ENCODE measurements at places on chromosomes 6 and 20.

DNA sequence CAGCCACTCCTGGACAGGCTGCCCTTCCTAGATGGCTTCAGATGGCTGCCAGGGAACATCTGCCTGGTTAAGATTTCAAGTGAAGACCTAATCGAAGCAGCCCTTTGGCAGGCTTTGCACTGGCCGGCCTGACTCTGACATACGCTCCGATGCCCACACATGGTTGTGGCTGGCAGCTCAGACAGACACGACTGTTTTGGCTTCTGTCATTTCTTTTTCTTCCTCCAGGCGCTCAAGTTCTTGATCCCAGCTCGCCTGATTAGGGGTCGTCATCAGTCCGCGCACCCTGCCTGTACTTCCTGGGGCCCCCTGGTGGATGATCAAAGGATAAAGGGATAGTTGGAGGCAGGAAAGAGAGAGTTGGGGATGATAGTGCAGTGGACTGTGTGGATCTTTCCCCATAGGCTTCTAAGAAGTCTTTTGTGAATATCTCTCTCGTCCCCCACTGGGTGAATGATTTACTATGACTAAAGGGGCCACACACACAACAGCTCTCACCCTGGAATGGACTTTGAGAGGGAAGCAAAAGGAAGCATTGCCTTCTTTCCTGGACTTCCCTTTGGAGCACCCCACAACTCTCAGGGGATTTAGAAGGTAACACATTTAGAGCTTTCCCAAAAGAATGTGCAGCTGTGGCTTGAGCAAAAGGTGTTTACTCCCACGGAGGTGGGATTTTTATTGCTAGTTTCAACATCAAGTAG lies 21.4 kb upstream of the TRAM2 start:
- peak; percentile 18 for DNase-seq

DNA sequence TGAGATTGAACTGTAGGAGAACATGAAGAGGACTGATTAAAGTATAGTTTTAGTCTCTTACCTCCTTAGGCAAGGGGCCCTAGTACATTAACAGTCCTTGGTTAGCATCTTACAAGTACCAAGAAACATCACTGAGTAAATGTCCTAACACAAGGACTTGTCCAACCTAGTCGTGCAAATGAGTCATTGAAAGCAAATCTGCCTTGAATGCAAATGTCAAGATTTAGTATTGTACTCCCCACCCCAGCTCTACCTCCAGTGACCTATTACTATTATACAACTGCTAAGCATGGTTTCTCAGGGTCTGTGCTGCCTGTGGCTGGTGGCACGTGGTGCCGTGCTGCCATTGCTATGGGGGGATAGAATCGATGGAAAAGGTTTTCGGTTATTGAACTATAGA lies 138.4 kb downstream of the PLCB4 start:
- DNase-seq, result no peak

DNA sequence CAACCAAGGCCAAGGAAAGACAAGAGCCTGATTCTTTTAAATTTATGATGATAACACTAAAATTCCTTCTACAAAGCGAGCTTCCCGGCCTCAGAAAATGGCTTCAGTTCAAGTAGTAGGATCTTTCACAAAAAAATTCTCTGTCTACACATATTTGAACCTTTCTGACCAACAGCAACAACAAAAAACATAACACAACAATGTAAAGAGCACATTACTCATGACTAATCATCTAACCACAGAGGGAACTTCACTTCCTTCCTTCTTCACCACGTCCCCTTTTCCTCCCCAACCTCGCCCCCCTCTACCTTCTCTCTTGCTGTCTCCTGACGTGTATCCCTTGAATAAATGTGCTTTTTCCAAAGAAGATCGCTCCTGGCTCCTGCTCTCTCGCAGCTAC lies 228.2 kb downstream of the MYLK4 start:
- DNase-seq, result no peak

DNA sequence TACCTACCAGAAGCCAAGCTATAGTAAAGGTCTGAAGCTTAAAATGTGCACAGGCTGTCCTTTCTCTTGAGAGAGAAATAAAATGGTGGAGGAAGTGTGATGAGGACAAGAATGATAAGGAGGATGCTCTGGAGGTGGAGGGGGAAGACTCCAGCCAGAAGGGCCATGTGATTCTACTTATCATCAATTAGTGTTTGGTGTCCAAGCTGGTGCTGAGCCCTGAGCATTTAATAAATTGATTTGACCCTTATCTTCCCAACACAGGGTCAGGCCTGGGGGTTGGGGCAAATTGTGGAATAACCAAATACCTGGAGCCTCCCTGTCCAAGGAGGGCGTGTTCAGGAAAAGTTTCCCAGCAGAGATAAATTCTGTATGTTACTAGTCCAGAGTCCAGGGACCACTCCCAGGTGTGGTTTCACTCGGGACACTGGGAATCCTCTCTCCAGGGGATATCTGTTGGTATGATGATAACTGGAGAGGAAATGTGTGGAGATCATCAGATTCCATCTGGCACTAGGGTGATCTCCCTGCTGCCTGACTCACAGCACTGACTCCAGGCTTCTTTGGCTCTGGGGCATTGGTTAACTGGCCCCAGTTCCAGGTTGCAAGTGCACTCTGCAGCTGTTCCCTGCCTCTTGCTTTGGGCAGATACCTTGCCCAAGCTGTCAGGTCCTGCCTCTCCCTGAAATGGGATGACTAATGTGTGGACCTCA lies 3.8 kb upstream of the MYBL2 start:
- no peak for DNase-seq

DNA sequence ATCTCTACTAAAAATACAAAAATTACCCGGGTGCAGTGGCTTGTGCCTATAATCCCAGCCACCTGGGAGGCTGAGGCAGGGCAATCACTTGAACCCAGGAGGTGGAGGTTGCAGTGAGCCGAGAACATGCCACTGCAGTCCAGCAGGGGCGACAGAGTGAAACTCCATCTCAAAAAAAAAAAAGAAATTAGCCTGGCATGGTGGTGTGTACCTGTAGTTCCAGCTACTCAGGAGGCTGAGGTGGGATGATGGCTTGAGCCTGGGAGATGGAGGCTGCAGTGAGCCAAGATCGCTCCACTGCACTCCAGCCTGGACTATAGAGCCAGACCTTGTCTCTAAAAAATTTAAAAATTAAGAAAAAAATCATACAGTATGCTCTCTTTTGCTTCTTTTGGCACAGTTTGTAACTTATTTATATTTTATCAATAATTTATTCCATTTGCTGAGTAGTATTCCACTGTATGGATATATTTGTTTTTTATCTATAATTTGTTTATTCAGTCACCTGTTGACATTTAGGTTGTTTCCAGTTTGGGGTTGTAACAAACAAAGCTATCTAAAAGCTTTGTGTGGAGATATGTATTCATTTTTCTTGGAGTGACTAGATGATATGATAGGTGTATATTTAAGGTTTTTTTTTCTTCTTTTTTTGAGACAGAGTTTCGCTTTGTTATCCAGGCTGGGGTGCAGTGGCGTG lies 8.0 kb upstream of the MYBL2 start:
- no peak for DNase-seq

DNA sequence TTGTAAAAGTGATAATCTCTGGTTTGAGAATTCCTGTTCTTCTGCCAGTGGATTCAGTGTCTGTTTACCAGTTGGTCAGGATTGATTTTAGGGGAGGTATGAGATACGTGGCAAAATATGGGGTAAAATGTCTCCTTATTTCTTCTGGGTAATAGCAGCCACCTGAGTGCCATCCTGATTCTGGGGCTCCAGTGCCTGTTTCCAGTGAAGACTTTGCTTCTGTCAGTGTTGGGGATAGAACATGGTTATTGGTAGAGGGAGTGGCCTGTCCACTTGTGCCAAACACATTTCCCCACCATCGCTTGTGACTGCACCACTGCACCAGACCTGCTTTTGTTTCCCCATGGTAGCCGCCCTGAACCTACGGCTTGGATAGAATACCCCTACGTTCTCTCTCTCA lies 15.7 kb downstream of the PANK2 start:
- no peak for DNase-seq

GRCh38 chr6:52929321-52930164 lies 20.0 kb upstream of the GSTA3 start:
- DNase-seq, result no peak

DNA sequence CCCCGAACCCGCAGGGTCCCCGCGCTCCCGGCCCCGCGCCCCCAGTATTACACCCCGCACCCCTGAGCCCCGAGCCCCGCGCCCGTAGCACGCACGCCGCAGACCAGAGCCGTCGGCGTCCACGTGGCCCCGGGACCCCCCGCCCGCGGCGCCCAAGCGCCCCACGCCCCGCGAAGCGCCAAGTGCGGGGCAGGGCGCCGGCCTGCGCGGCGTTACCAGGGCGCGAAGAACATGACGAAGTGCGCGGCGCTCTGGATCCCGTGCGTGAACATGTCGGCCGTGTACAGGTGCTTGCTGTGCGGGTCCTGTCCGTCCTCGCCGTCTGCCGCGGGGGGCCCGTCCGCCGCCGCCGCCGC lies 312 bp downstream of the TXNDC5 start:
- no peak for DNase-seq

- DNase-seq, result no peak
Observed at GRCh38 chr20:38059832-38060231, 26.3 kb downstream of the RPRD1B start.

GRCh38 chr6:135568379-135568778 lies 70.8 kb upstream of the AHI1 start:
- no peak for DNase-seq

DNA sequence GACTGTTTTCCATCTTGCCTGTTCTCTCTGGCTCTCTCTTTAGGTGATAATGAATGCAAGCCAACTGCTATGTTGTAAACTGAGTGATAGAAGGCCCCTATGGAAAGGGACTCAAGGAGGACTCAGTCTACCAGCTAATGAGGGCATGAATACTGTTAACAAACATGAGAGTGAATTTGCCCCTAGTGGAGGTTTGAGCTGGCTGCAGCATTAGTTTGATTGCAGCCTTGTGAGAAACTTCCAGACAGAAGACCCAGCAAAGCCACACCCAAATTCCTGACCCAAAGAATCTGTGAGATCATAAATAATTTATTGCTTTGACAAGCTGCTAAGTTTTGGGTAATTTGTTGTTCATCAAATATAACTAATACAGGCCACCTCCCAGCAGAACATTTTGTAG lies 50.0 kb upstream of the PLCB1 start:
- no peak for DNase-seq

- DNase-seq, result no peak
Observed at GRCh38 chr20:61441537-61441936, 189.5 kb downstream of the CDH4 start.

DNA sequence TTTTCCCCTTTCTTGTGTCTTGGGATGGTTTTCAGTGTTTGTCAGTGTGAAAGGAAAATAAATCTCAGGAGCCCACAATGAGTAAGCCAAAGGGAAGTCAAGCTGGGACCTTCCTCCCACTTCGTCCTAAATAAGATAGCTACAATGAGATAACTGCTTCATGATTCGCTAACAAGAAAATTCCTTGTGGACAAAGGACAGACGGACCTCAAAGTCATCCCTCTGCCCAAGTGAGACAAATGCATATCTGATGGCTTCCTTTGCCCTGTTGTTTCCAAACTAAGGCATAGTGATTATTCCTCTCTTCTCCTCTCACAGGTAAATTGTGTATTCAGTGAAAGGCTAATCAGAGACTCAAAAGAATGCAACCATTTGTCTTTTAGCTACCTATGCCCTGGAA lies 26.1 kb upstream of the ADTRP start:
- DNase-seq, result no peak

DNA sequence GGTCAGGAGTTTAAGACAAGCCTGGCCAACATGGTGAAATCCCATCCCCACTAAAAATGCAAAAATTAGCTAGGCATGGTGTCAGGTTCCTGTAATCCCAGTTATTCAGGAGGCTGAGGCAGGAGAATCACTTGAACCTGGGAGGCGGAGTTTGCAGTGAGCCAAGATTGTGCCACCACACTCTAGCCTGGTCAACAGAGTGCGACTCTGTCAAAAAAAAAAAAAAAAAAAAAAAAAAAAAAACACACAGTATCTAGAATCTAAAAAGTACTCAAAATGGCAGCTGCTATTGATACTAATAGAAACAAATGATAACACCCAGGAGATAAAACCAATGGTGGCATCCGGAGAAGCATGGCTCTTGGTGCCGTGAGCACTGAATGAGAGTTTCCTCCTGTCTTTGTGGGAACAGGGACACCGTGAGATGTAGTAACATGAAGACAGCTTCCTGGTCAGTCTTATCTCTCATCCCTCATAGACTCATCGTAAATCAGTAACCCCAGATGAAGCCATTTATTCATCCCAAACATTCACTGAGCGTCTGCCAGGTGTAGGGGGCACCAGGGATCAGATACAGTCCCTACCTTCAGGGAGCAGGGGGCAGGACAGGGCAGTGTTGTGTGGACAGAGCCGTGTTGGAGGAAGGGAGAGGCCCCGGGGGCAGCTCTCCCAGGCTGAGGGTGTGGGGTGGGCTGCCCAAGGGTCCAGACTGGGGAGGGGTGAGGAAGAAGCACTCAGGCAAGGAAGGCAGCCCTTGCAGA lies 66.1 kb downstream of the SYNJ2 start:
- DNase-seq, result no peak

GRCh38 chr6:1587546-1587945 lies 22.2 kb upstream of the FOXC1 start:
- DNase-seq, result no peak

GRCh38 chr20:5660346-5660745 lies 89.9 kb upstream of the SHLD1 start:
- no peak for DNase-seq

DNA sequence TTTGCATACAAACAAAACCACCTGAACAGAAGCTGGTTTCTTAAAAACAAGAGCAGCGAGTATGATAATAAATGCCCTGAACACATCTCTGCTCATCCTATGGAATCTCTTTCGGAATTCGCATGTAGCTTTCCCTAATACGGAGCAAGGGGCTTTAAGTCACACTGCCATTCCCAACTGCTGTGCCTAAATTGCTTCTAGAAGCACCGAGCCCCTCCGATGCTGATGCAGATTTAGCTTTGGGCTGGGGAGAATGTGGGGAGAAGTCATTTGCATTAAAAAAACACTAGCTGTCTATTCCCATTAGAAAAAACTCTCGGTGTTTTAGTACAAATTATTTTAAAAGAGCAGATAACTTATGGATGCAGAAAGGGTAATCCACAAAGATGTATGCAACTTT lies 76.9 kb downstream of the CD83 start:
- DNase-seq, result no peak

- no peak for DNase-seq
Observed at GRCh38 chr6:71396410-71396801, 107.8 kb downstream of the OGFRL1 start.

- DNase-seq, result no peak
Observed at GRCh38 chr6:45712786-45713185, 302.9 kb downstream of the CLIC5 start.

All from stimulated activated CD4-positive, alpha-beta T cell treated with anti-CD3 and anti-CD28 coated beads, Interleukin-4, amount 100 ng/mL, for 48 hours (primary cell).